ENCODE measurements at places on chromosomes 13 and 19.

GRCh38 chr13:50910485-50910805, 854 bp downstream of the RNASEH2B start:
- peak; percentile 18 for DNase-seq

DNA sequence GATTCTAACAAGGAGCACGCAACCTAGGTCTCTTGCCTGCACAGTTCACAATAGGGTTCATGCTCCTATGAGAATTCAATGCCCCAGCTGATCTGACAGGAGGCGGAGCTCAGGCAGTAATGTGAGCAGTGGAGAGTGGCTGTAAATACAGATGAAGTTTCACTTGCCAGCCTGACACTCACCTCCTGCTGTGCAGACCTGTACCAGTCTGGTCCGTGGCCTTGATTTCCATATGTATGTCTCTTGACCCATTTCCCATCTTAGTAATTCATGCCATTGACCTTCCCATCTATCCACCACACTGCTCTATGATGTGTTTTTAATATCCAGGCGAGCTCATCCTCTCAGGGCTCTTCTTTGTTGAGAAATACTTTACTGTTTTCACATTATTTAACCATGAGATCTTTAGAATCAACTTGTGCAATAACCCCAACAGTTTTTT, 95.2 kb downstream of the LRCH1 start:
- DNase-seq = no peak

- DNase-seq = no peak
These were observed 1.1 kb downstream of the TSSK6 start for GRCh38 chr19:19514215-19514657.

- DNase-seq = no peak
These were observed 42.1 kb upstream of the EBPL start for GRCh38 chr13:49733181-49733951.
